GM04503 (cell line): ENCODE measurements at places on chromosomes 1 and 21.
A peak's percentile ranks its signal among the peaks of the same experiment; 100 is the strongest.

- peak; percentile 82 for DNase-seq
These were observed 19.4 kb downstream of the PDE4B start for GRCh38 chr1:65812065-65812464.

DNA sequence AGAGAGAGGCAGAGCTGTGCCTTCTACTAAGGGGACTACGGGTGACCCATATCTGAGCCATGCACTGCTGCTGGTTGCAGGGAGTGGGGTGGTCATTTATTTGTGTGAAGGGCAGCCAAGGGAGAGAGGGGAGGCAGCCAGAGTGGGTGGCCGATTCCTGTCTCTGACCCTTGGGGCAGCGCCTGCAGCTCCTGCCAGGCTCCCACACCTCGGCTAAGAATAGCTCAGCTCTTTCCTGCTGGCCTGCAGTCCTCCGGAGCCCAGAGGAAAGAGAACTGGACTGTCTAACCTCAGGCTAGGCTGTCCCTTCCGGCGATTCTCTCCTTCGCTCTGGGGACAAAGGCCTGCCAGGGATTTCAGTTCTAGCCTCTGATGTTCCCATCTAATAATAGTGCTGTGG lies 11.6 kb upstream of the CD34 start:
- no peak for DNase-seq

GRCh38 chr1:73096841-73097240 lies 814.5 kb upstream of the NEGR1 start:
- no peak for DNase-seq

DNA sequence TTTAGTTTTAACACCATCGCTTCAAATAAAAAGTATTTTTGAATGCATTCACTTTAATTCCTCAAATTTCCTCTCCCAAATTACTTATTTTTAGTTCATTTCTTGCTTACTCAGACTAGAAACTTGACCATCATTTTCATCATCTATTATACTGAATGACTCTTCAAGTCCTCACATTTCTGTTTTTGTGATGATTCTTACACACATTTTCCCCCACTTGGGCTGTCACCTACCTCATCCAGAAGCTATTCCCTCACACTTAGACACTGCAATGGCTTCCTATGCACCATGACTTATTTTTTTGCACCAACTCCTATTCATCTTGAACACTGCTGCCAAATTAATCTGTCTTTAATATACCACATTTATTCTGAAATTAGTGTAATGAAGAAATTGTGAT lies 239.6 kb upstream of the DUSP10 start:
- DNase-seq, result no peak

- DNase-seq, result no peak
These were observed 87.9 kb downstream of the RGS7 start for GRCh38 chr1:241269116-241269515.

- no peak for DNase-seq
These were observed 51.6 kb downstream of the ACP6 start for GRCh38 chr1:147618771-147619170.

DNA sequence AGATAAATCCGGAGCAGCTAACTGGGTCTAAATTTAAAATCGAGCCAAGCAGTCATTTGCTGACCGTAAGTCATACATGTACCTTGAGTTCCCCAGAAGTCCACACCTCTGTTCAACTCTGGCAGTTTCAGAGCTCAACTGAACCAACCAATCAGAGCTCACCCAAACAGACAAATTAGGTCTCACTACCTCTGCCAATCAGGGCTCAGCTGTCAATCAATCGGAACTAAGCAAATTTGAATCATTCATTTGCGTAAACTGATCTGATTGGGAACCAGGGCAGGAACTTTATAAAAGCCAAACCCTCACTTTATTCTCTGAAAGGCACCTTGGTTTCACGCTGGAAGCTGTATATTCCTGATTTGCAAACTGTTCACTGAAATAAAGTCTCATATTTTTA lies 11.2 kb upstream of the ACBD6 start:
- no peak for DNase-seq

- DNase-seq, result no peak
These were observed 13.7 kb downstream of the LGR6 start for GRCh38 chr1:202207292-202207691.

GRCh38 chr1:8317647-8318381 lies at the start of gene SLC45A1:
TSS of gene SLC45A1 (plus strand) at chr1:8318114. CDS start at chr1:8324330, 6,216 bp downstream.
- DNase-seq, result no peak

GRCh38 chr1:87399264-87399663 lies 70.6 kb downstream of the LMO4 start:
- DNase-seq, result no peak

GRCh38 chr1:28112388-28113241 lies 24.2 kb upstream of the EYA3 start:
- DNase-seq, result peak; percentile 49

DNA sequence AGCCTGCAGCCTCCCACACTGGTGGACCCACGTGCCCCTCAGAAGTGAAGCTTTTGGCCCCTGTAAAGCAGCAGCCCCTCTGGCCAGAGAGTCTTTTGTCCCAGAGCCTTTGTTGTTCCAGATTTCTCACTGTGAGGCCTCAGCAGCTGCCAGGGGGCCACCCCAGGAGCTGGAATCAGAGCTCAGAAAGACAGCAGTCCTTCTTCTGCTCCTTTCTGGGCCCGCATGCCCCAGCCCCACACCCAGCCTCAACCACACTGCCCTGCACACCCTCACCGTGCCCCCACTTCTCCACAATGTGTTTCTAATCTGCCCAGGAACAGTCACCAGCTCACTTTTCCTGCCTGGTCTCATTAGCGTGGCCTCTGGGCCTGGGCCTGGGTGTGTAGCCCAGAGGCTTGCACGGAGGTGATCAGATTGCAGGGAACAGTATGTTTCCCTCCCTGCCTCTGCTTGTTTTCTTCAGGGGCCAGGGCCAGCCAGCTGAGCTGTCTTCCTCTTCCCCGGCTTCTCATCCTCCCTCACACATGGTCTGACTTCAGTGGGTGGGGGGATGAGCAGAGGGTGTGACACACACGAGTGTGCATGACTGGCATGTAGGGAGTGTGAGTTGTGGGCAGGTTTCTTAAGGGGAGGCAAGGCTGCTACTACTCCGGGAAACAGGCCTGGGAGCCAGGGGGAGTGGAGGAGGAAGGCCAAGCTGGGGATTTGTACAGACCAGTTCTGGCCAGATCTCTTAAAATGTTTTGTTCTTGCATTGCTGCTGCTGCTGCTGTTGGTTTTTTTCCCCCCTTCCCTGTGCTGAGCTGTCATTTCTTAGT lies 82.5 kb upstream of the ZNF648 start:
- peak; percentile 34 for DNase-seq

- no peak for DNase-seq
These were observed 3.3 kb downstream of the SLX9 start for GRCh38 chr21:44943005-44943685.

- DNase-seq, result no peak
These were observed 89.1 kb upstream of the COL24A1 start for GRCh38 chr1:86245566-86246190.

GRCh38 chr1:179935909-179936496 lies 18.6 kb upstream of the CEP350 start:
- no peak for DNase-seq

- no peak for DNase-seq
These were observed 623 bp downstream of the CAPN2 start for GRCh38 chr1:223712850-223713474.

- no peak for DNase-seq
These were observed 15.4 kb upstream of the ZBTB21 start for GRCh38 chr21:42025376-42026081.

DNA sequence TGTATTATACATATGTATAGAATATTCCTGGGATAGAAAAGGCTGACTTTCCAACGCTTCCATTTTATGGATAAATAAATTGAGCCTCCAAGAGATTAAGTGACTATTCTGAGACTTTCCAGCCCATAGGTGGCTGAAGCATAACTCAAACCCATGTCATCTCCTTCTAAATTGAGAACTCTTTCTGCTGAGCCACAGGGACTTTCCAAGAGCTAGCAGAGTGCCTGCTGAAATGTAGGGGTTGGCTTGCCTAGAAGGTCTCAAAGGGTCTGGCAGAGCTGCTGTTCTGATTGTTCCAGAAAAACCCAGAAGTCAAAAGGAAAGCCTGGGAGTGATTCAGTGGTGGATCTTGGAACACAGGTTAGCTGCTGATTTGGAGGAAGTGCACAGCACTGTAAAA lies 146.4 kb upstream of the BEND5 start:
- no peak for DNase-seq

DNA sequence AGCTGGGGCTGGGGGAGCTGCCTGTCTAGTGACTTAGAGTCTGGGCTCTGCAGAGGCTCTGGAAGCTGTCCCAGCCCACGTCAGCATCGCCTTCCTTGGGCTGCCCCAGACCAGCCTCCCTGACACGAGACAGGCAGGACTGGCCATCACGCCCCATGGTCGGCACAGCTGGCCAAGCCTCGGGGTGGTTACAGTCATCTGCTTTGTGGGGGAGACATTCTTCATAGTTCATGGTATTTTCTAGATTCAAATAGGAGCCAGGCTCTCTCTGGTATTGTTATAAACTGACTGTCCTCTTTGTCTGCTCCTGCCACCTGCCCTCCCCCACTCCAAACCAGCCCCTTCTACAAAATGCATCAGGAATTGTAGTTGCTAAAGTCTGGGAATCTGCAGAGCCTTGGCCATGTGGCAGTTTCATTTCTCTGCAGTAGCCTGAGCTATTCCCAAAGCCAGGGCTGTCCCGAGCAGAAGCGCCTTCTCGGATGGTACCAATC lies 29.4 kb downstream of the OLFML2B start:
- no peak for DNase-seq

- DNase-seq, result no peak
These were observed 39.7 kb downstream of the F13B start for GRCh38 chr1:197027359-197027758.

- no peak for DNase-seq
These were observed 8.0 kb upstream of the C1orf159 start for GRCh38 chr1:1123581-1124507.

DNA sequence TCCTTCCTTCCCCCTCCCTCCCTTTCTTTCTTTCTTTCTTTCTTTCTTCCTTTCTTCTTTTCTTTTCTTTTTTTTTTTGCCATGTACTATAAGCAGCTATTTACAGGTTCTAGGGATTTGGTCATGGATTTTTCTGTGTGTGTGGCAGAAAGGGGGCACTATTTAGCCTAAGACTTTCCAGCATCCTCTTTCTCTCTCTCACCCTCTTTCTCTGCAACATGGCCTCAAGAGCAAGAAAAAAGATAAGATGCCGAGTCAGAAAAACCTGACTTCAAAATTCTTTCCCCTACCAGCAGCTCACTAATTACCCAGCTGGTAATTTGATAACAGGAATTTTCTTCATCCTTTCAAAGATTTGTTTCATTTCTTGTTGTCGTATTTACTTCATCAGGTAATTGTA lies 458.3 kb upstream of the ADAMTS5 start:
- DNase-seq, result no peak

GRCh38 chr1:245054105-245054504 lies 100.7 kb upstream of the KIF26B start:
- no peak for DNase-seq

GRCh38 chr1:43799656-43800635 lies 92.6 kb downstream of the ST3GAL3 start:
- DNase-seq, result peak; percentile 56

DNA sequence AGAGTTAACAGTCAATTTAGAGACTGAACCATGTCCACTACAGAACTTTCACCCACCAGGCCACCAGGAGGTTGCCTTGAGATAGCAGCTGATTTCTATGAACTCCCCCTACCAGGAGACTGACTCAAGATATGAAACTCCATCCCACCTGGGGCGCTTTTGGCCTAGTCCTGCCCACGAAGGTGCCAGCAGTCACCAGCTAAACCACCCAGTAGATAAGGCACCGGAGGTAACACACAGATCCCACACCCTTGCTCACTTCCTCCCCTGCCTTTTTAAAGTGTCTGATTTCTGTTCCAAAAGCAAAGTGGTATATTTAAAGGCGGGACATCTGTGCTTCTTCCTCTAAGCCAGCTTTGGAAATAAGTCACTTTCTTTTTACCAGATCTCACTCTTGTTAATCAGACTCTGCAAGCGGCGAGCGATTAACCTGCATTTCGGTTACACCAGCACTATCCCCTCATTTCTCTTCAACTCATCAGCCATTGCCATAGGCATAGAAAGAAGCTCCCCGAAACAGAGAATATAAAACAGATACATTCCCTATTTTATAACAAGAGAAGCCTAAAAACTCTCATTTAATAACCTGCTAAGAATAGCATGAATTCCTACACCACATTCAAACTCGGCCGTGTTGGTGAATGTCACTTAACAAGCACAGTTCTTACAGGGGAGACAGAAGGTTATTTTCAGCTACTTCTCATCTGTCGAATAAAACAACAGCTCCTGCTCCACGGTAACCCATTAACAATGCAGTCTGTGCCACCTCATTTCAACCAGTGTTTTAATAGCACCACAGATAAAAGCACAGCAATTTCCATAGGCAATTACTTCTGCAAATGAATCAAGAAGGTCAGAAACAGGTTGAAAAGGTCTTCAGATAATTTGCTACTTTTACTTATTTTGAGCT lies 318.1 kb downstream of the KCNH1 start:
- no peak for DNase-seq

DNA sequence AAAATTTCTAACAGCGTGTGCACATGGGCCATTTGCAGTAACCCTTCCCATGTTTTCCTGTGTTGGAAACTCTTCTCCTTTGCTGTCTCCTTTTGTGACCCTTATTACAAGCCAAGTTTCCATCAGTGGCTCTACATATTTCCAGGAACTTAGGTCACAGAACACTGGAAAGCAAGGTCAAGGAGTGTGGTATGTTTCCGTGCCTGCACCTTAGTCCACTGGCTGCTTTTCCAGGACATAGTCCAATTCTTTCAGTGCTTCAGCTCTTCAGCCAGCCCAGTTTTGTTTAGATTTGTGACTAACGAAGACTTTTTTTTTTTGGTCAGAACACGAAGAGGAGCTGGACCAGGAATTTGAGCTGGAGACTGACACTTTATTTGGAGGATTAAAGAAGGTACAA lies 33.8 kb downstream of the HHAT start:
- DNase-seq, result no peak

DNA sequence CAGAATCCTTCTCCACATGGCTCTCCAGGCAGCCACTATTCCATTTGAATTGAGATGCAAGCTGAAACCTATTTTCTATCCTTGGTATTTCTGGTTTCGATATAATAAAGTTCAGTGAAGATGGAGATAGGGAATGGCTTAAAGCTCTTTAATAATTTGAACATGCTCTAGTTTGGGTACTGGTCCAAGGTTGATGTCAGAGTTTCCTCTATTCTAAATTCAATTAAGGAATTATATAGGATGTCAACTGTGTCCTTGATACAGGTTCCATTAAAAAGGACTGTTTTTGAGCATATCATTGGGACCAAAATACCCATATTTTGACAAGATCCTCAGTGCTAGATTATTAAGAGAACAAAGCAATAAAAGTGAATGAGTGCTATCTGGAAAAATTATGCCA lies 245.3 kb downstream of the SPATA17 start:
- no peak for DNase-seq

DNA sequence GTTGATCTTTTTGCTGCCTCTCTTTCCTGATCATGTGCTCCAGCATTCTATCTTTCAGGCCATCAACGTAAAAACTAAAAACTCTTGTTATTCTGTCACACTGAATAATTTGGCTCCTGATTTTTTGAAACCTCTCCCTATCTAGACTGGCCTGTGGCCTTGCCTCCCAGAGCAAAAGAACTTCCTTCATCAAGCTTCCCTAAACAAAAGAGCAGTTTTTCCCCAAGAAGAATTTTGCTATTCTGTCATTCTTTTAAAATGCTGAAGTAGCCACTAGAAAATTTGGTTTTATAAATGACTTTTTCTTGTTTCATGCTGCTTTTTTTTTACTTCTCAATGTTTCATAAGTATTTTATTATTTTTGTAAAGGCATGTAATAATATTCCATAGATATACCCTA lies 37.1 kb upstream of the CR2 start:
- no peak for DNase-seq

GRCh38 chr21:43919283-43919682 lies 54.3 kb downstream of the AGPAT3 start:
- DNase-seq, result no peak
